ENCODE measurements at places on chromosomes 2 and 18.

DNA sequence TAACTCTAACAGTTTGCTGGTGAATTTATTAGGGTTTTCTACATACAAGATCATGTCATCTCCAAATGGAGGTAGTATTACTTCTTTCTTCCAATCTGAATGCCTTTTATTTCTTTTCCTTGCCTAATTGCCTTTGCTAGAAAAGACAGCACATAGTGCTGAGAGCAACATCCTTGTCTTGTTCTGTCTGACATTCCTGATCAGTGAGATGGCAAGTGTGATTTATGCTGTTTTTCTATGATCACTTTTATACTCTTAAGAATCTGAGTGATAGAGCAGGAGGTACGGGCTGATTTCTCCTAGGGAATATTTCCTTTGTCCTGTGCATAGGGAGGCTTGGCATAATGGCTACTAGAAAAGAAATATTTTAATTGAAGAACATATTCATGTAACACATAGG is 17.3 kb downstream of the LYPD6B start:
- DNase-seq = no peak

DNA sequence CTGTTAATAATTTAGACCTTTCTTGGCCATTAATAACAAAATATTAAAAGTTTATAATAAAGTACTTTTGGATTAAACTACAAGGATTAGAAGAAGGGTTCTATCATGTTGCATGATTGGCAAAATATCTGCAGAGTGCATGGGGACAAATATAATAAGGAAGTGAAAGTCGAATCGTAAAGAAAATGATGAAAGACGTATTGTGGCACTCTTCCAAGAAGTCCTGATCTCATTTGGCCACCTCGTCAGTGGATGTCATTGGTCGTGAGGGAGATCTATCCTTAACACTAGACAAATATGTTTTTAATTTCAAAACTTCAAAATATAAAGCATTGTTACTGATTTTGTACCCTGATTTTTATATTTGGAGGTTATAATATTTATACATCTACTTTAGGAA is 197.7 kb upstream of the STON1 start:
- no peak for DNase-seq

- peak; percentile 53 for DNase-seq
These were observed 51.4 kb upstream of the SPAG16 start for GRCh38 chr2:213232649-213233437.

DNA sequence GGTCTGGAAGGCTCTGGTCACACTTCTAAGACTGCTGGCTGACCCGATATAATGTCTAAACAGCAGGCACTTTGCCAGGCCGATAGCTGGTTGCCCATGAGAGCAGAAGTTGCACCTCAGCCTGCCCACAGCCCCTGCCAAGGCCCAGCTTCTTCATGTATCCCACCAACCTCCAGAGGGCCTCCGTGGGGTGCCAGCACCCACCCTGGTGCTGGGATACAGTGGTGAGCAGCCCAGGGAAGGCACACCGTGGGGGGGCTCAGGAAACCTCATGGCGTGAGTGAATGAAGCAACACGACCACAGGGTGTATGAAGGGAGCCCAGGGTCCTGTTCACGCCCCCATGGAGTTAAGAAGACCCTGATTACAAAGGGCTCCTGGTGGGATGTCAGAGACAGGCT is 16.2 kb upstream of the GLI2 start:
- no peak for DNase-seq

DNA sequence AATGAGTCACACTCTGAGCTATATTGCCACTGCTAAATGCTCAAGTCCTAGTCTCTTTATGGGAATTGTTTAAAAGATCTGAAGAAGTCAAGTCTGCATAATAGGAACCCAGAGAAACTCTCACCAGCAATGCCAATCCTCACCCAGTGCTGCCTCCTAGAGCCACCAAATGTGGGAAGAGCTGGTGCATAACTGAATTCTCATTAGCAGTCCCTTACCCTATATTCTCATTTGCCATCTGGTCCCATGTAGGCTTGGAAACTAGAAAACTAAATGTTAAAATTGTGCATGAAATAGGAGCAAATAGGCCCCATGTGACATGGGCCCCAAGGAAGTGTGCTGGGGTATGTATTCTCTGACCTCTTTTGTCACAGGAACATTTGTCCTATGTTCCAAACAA is 224.4 kb upstream of the SMAD2 start:
- no peak for DNase-seq

- DNase-seq = peak; percentile 99
These were observed at the start of gene CKAP2L for GRCh38 chr2:112764071-112765044. Gene CKAP2L (minus strand): TSS chr2:112764609. CDS start chr2:112764598, 11 bp downstream.

DNA sequence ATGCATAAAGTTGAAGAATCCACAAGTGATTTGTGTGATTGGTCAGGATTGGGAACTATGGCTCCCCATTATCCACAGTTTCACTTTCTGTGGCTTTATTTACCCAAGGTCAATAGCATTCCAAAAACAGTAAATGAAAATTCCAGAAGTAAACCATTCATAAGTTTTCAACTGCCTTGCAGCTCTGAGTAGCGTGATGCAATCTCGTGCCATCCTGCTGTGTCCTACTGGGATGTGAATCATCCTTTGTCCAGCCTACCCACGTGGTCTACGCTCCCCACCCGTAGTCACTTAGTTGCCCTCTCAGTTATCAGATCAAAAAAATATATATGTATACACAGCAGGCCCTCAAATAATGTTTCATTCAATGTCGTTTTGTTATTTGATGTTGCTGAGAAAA is 89.0 kb upstream of the DLGAP1 start:
- no peak for DNase-seq

DNA sequence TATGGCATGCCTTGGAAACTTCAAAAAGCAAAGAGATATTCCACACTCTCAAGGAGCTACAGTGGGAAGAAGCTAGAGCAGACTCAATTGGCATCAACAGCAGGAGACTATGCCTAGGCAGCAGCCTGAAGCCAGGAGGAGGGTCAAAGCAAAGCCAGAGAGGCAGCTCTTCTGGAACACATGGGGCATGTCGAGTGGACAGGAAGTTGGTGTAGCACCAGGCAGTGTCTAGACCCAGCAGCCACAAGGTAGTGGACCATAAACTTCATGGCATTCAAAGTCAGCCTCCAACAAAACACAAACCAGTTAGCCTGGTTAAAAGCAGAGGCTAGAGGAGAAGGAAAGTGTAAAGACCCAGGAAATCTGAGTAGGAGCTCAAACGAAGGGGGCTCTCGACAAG is 311.2 kb upstream of the PKDCC start:
- DNase-seq = no peak

DNA sequence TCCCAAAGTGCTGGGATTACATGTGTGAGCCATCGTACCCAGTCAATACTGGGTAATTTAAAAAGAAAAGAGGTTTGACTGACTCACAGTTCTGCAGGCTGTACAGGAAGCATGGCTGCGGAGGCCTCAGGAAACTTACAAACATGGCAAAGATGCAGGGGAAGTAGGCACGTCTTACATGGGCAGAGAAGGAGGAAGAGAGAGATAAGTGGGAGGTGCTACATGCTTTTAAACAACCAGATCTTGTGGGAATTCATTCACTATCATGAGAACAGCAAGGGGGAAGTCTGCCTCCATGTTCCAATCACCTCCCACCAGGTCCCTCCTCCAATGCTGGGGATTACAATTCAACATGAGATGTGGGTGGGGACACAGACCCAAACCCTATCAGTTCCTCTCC is 192.5 kb downstream of the ATAD2B start:
- no peak for DNase-seq

GRCh38 chr2:240292035-240292574 is 143.4 kb upstream of the GPC1 start:
- no peak for DNase-seq

DNA sequence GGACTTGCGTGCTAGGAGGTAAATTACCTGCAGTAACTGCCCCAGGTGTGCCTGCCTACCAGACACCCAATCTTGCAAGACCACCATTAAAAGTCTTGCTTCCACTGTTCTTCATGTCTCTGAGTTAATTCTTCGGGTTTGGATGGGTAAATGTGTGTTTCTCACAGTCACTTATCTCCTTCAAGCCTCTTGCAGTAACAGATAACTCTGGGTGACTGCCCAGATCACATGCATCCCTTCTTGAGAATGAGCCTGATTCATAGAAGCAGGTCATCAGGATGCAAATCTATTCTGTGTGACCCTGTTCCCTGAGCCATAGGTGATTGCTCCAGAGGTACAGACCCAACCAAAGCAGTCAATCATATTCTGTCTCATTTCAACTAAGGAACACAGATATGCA is 194.6 kb downstream of the METTL4 start:
- no peak for DNase-seq

- DNase-seq = no peak
These were observed 131.3 kb downstream of the MAP4K4 start for GRCh38 chr2:101828673-101829334.

DNA sequence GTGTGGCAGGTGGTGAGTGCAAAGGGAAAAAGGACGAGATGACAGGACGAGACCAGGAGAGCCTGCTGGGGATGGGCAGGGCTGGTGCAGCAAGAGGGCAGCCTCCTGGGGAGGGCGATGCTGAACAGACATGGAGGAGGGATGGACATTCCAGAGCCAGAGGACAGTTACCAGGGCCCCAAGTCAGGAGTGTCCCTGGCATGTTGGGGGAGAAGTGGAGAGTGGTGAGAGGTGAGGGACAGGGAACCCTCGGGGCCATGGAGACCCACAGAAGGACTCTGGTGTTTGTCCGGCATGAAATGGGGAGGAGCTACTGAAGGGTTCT is 19.0 kb downstream of the MTERF4 start:
- no peak for DNase-seq

DNA sequence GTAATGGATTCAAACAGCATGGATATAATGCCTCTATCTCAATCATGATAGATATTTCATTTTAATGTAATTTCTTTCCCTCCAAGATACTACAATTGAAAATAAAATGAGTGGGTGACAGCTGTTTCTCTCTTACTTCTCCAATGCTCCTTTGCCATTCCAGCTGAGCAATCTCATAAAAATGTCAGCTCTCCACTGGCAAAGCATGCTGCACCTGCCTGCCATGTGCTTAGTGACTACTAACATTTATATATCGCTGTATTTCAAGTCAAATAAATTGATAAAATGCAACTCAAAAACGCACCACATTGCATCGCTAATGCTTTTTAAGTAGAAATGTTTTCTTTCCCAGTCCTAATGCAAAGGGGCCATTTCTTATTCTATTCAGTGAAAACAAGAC is 1093.9 kb downstream of the CBLN2 start:
- DNase-seq = no peak

- DNase-seq = no peak
These were observed 107.8 kb downstream of the METTL8 start for GRCh38 chr2:171325886-171326585.

GRCh38 chr18:3710712-3711301 is 260.8 kb downstream of the TGIF1 start:
- no peak for DNase-seq

DNA sequence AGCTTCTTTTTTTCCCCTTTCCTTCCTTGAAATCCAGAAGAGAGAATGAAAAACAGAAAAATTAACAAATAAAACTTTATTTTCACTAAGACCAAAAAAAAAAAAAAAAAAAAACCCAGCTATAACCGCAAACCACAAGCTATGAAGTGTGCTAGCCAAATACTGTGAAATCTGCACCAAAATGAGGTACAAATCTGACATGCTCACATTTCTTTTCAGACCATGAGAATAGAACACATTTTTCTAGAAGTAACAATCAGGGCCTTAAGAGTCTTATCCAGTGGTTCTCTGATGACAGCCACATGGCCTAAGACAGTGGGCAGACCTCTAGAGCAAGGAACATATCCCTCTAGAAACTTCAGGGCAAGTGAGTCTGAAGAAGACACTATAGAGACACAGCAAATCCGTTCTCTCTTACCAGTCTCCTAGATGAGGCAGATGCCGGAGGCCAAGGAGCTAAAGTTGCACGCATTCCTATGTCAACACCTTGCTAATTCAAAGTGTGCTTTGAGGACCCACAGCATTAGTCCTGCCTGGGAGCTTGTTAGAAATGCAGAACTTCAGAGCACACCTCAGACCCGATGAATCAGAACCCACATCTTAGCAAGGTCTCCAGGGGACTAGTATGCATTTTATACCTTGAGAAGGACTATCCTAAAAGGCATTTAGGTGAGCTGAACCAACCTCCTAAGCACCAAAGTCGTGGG is 317.1 kb downstream of the MYCN start:
- DNase-seq = no peak

- DNase-seq = no peak
These were observed 153.0 kb downstream of the TMEM247 start for GRCh38 chr2:46632349-46632748.

- DNase-seq = no peak
These were observed 130.1 kb downstream of the MAP2 start for GRCh38 chr2:209553913-209554312.

GRCh38 chr18:46319783-46320182 is 215.6 kb downstream of the HAUS1 start:
- DNase-seq = no peak

DNA sequence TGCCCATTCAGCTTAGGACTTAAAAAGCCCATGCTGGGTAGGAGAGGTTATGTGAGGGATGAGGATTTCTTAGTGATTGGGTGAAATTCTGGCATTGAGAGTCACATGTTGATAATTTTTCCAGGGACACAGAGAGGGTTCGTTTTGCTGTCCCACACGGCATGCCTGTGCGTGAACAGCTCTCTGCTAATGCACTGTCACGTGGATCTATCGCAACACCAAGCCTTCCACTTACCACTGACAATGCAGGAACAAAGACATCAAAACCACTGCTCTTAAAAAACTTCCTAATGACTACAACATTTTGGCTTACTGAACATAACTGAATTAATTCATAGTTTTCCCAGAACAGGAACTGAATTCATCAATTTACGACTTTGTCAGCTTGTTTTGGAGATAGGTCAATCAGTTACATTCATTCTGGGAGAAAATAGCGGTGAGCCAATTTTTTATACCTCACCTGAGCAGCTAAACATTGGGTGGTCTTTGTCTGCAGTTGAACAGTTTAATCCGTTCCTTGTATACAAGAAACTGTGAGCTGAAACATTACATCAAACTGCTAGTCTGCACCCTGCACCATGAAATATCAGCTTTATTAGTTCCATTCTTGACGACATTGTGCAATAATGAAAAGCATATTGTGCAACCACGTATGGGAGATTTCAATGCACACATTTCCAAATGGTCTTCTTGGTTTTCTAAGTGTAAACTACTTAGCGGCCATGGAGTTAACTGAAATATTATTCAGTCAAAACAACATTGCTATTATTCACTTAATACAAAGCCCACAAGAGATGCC is 127.1 kb downstream of the LPIN1 start:
- DNase-seq = no peak

DNA sequence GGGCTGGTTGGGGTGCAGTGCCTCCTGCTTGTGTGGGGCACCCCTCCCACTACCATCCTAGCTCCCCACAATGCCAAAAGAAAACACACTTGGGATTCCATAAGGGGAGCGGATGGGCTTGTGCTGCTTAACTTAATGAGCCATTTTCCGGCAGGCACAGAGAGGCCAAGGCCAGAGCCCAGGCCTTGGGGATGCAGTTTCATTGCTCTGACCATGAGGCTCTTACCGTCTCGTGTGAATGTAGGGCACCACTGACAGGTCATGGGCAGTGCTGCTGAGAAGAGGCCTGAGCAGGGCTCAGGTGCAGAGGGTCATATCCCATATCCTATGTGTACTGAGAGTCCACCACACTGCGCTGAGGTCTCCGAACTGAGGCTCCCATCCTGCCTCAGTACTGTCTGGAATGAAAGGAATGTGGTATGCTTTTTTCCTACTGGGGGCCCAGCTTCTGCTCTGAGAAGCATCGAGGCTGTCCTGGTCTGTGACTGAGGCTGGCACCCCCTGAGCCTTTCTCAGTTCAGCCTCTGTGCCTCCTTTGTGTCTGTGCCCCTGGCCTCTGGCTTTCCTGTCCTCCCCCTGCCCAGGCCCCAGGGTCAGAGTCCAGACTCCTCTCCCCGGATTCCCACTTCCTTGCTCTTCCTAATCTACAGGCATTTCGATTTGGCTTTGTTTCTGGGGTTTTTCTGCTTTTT is 45.2 kb upstream of the MAPRE3 start:
- DNase-seq = peak; percentile 2

- no peak for DNase-seq
These were observed 56.5 kb downstream of the TMEM247 start for GRCh38 chr2:46535896-46536295.
